ENCODE measurements at places on chromosomes 5 and 9.

DNA sequence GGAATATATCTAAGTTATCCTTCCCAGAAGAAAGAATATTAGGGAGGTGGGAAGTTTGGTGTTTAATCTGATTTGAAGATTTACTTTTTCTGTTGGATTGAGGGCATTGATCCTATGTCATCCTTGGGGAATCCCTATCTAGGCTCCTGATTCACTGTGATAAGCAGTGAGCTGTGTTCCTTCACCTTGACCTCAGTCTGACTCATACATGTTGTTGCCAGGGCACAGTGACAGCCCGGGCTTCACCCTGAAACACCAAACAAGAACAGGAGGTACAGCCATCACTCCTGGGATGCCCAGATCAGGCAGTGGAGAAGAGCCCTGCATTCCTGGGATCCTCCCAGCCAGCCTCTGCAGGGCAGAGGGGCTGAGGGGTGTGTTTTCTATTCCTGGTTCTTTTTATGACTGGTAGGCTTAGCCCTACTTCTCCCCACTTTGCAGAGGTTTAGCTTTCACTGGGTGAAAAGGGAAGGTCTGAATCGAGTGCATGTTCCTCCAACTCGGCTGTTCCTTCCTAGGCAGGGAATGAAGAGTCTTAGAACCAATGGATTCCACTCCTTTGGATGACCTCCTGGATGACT, 3.1 kb upstream of the FAM53C start:
- no peak for DNase-seq

DNA sequence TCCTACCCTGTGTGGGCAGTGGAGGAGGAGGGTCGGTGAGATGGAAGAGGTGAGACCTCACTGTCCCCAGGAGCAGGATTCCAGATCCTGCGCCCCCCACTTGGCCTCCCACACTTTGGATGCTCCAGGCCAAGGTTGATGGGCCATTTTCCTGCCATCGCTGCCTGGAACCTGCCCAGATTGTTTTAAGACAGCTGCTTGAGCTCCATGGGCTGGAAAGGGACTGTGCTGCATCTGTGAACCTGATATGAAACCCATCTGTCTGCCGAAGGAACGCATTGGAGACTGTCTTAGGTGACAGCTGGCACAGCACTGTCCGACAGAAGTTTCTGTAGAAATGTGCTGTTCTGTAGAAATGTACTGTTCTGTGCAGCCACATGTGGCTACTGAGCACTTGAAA, 72.7 kb upstream of the SLC25A48 start:
- DNase-seq, result no peak

- DNase-seq, result no peak
Observed at GRCh38 chr5:172077664-172078425, 71.4 kb upstream of the FBXW11 start.

DNA sequence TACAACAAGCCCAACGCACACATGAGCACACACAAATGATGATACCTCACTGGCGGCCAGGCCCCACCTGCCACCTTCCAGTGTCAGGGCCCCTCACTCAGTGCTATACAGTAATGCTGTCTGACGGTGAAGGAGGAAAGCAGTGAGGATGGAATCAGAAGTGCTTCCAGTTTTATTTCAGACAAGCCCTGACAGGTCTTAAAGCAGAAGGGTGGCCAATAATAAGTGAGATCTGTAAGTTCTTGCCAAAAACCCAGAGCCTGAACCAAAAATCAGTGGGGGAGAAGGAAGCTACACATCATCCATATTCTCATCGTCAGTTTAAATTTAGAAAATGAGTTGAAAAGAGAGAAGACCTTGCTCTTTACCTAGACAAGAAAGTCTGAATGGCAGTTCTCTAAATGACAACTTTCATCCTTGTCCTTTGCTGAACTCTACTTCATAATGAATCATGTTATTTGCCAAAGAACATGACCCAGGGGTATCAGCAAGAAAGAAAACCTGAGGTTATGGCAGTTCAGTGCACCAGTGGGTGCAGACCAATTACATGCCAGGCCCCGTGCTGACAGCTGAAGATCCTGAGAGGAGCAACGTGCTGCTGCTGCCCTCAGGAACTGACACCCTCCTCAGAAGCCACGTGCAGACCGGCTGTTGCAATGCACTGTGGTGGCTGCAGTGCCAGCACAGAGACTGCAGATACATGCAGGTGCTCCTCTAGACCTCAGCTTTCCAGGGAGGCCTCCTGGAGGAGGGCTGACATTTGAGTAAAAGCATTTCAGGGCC, 118.7 kb downstream of the DROSHA start:
- no peak for DNase-seq

DNA sequence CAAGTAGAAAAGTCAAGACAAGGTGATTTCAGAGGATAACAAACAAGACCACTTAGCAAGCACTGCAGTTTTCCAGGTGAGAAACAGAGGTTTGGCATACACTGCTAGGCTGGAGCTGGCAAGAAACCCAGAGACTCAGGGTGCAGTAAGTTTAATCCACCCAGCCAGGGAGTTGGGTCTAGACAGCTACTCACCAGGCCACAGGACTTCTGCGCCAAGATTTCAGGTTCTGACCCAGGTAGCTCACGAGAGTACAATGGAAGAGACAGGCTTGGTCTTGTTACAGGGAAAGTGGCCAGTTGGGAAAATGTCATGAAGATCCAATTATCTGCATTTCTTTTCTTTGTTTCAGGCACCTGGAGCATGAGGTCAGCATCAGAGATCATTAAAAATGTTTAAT, 9.8 kb downstream of the SMIM23 start:
- DNase-seq, result no peak

GRCh38 chr9:99427260-99427659, 205.2 kb downstream of the SEC61B start:
- DNase-seq, result no peak

- no peak for DNase-seq
Observed at GRCh38 chr9:32915802-32916201, 85.6 kb downstream of the APTX start.

DNA sequence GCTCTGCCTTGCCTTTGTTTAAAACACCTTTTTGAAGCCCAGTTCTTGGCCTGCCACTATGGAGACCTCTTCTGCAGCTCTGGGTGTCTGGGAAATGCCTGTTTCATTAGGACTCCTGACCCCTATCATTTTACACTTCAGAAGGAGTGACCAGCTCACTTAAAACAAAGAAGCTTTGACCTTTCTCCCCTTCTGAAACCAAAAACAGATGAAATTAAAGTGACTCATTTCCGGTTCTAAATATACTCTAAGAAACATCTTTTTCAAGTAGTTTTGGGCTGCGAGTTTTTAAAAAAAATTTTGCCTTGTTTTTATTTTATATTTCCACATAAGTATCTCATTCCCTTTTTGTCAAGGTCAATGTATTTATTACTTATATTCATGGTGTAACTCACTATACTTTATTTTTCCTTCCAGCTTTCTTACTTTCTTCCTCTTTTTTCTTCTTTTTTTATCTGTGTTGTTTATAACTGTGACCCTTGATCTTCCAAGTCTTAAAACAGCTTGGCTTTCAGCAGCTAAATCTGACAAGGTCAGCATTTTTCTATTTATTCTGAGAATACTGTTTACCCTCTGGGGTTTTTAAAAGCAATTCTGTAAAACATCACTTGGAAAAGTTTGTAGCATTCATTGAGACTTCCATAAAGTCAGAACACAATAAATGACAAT, 672.9 kb downstream of the NR2F1-AS1 start:
- DNase-seq, result no peak

GRCh38 chr9:111440226-111440625, 44.0 kb downstream of the ECPAS start:
- DNase-seq, result no peak

DNA sequence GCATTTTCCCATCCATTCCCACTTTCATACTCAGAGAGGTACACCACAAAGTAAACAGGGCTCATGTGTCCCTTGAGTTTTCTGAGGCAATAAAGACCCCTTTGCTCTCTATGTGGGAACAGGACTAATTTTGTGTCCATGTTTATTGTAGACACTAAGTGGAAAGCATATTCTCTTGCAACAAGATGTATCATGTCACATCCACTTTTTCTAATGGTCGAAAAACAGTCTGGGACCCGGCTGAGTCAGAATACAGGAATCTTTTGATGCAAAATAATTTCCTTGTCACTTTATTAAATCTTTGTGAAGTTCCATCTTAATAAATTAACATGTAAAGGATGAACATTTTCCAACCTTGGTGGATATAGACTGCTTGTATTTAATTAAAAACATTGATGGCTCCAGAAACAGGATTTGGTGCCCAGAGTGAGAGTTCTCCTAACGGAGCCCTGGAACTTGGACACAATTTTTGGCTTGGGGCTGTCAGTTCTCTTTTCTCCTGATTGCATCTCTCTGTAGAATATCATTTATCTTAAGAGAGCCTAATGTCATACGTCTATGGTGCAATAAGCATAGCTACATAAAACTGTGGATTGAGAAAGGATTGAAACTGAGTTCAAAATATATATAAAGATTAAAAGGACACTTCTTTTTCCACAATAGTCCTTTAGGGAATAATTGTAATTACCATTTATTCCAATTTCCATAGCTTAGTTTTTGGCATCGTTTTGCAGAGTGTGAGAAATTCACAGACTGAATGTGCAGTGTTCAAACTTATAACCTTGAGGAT, 1116.7 kb upstream of the SEMA6A start:
- no peak for DNase-seq

- no peak for DNase-seq
Observed at GRCh38 chr9:22650946-22651345, 204.3 kb downstream of the DMRTA1 start.

DNA sequence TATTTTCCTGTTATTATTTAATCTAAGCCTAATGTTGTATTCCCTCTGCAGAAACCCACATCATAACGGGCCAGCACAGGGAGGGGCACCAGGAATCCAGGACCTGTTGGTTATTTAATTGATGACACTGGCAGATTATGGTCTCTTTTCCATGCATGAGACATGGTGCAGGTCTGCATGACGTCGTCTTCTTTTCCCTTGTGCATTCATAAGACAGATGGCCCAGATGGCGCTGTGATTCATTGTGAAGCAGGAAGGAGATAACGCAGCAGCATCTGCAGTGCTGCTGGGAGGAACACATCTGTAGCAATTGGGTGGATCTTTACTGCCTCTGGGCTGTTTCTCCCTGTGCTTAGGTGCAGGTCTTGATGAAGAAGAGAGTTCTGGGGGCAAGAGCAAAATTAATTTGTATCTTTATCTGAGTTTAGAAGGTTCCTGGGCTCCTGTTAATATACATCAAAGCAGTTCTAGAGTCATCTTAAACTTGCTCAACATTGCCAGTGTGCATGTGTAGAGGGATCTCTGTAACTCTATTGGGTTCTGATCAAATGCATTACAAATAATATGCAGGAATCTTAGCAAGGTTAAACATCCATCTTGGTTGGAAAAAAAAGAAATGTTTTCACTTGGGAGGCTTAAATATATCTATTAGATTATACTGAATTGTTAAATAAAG, 176.1 kb downstream of the PCSK1 start:
- no peak for DNase-seq

- no peak for DNase-seq
Observed at GRCh38 chr9:136728548-136729123, 14.1 kb downstream of the LCN10 start.

DNA sequence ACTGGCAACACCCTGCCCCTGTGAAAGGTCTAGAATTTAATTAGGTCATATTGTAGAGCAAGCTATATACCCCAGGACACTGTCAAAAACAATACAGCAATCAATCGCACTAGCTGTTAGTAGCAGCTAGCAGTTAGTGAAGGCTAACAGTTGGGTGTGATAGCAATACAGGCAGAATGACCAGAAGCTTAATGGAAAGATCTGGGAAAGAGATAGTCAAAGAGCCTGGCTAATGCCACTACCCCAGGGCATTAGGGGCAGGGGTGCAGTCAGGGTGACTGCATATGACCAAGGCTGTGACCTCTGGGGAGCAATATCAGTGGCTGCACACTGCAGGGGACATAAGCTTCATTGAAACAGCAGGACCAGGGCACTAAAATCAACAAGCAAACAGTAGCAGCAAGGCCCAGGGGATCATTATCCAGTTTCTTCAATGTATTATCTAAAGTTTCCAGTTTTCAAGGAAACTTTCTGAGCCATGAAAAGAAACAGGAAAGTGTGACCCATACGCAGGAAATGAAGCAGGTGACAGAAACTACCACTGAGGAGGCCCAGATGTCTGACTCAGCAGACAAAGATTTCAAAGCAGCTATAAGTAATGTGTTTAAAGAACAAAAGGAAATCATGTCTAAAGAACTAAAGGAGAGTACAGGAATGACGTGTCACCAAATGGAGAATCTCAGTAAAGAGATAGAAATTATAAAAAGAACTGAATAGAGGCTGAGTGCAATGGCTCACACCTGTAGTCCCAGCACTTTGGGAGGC, 82.4 kb downstream of the ZNF354C start:
- DNase-seq, result no peak

DNA sequence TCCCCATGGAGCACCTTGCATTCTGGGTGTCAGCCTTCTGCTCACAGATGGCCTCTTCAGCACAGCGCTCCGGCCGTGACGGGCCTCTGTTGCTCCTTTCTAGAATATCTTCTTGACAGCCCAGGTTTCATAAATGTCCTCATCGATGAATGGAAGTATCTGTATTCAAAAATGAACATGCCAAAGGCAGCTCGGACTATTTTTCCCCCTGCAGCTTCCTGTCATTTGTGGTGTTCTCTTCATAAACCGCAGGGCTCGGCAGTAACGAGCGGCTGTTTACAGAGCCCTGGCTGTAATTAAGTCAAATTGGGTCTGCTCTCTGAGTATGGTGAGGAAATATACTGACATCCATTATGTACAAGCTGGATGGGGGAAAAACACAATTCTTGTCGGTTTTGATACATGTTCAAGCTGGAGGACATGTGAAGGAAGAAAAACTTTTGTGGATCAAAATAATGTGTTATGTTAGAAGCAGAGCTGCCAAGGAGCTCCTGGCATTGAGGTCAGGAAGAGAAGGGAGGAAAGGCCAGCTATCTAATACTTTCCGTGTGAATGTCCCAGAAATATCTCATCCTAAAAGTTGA, 154.1 kb upstream of the CD180 start:
- DNase-seq, result no peak

GRCh38 chr5:123344816-123345426, 78.3 kb downstream of the CEP120 start:
- DNase-seq, result no peak

- no peak for DNase-seq
Observed at GRCh38 chr9:26229324-26230054, 551.2 kb upstream of the TUSC1 start.

DNA sequence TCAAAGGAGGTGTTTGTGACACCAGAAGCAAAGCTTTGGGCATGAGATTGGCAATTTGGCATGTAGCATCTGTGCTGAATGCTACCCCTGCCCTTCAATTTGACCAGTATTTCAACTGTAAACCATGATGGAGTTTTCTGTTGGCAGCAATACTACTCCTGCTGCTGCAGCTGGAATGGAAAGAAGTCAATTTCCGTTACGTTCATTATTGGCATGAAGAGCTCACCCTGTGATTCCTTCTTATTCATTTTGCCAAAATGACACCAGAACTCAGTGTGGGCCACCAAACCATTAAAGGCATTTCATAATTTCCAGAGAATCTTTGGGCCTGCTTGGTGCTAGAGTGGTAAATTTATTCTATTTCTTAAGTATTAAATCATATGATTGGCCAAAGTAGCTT, 433.1 kb upstream of the DMAC1 start:
- no peak for DNase-seq

- no peak for DNase-seq
Observed at GRCh38 chr9:21837501-21837900, 35.1 kb downstream of the MTAP start.

- no peak for DNase-seq
Observed at GRCh38 chr9:94758880-94759279, 32.4 kb downstream of the AOPEP start.

- DNase-seq, result no peak
Observed at GRCh38 chr5:73415617-73416016, 33.0 kb downstream of the FOXD1 start.

- DNase-seq, result no peak
Observed at GRCh38 chr9:128153060-128153946, 4.0 kb downstream of the LCN2 start.

GRCh38 chr5:38527475-38527874, 29.0 kb downstream of the LIFR start:
- no peak for DNase-seq

Data from hematopoietic multipotent progenitor cell treated with erythropoietin and hydrocortisone succinate and interleukin-3 and kit ligand, for 15 days (in vitro differentiated cells).